Central memory CD8-positive, alpha-beta T cell (primary cell): ENCODE measurements at places on chromosomes 16 and 17.

DNA sequence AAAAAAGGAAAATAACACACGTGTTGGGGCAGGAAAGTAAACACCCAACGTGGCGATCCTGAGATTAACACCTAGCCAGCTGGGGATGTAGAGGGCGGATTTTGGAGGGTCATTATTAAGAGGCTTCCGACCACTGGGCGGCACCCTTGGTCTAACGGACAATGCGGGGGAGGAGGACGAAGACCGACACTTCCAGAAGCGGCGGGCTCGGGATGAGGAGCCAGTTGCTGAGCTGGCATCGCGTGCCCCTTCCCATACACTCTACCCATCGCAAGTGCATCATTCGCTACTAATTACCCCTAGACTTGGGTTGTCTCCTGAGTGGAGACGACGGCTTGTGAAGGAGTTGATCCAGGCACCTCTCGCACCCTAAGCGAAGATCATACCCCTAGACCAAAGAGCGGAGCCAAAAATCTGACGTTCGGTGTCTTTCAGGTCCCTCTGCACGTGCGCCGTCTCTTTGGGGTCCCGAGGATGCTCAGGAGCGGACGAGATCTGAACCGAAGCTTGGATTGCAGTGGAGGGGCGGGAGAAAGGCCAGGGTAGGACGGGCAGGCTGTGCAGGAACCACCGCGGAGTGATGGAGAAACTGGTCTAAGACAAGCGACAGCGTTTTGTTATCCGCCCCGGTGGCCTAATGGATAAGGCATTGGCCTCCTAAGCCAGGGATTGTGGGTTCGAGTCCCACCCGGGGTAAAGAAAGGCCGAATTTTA, 17.6 kb downstream of the ZNF213 start:
- peak; percentile 75 for DNase-seq

DNA sequence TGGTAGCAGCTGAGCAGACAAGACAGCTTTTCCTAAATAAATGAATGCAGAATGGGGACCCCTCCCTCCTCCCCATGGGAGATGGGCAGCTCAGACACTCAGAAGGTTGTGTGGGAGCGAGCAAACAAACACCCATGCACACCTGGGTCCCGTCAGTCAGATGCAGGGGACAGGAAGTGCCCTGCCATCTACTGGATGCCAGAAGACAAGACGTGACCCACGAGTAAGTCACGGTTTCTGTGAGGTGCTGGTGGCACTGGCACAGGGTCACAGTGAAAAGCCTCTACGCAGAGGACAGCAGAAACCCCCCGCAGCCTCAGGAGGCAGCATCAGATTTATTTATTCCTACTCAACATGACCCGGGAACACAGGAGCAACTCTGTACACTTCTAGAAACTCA, 8.4 kb downstream of the HBQ1 start:
- DNase-seq, result no peak

DNA sequence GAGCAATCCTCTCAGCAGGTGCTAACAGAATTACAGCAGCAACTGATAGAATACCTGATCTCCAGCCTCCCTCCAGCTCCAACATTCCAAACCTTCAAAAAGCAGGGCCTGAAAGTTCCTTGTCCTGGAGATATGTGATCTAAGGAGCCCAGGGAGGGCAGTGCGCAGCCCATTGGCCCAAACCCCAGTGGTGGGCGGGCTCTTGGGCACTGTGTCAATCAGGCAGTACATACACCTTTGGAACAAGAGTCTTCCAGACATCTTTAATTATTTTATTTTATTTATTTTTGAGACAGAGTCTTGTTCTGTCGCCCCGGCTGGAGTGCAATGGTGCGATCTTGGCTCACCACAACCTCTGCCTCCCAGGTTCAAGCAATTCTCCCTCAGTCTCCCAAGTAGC, 24.2 kb downstream of the SLC12A3 start:
- no peak for DNase-seq

GRCh38 chr17:77332981-77333685, 192.4 kb downstream of the SEC14L1 start:
- no peak for DNase-seq

DNA sequence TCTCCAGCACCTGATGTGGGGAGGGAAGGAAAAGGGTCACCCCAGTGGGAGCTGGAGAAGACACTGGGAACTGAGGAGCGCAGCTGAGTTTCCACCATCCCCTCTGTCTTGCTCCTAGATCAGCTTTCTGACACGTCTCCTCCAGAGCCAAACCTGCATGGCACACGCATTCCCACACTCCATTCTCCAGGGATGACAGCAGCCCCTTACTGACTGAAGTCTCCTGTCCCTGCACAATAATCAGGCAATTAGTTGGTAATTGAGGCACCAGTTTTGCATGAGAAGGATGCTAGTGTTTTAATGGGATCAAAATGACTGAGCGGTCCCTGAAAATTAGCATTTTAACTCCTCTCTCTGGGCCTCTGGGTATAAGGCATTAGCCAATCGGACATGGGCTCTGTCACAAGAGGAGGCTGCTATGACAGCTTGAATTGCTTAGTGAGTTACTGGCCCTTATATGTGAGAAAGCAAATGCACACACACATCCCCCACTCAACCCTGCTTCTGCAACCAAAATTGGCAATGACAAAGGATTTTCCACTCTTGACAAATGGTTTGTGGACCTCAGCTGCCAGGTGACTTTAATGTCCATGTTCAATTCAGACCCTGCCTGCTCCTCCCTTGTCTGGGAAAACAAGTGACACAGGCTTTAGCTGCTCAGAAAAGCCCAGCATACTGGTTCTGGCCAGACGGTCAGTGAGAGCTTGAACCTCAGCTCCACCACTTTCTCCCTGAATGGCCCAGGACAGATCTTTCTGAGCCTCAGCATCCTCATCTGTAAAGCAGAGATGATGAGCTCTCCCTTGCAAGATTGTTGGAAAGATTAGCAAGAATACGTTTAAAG, 57.2 kb upstream of the SREBF1 start:
- no peak for DNase-seq

GRCh38 chr17:4863321-4863720, 30.2 kb downstream of the MINK1 start:
- no peak for DNase-seq

DNA sequence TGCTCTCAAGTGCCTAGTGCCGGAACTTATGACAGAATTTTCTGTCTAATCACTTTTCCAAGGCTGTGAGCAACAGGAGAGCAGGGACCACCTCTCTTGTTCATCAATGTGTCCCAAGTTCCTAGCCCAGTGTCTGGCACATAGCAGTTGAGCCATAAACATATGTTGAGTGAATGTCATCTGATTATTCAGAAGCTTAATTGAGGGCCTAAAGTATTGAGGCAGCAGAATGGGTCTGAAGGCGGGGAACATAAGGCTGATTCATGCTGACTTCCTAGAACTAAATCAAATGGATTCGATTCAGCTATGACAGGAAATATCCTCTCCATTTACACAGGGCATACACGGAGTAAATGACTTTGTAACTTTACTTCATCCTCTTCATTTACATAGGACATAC, 438.0 kb upstream of the ZFHX3 start:
- no peak for DNase-seq

- no peak for DNase-seq
These were observed 60.2 kb downstream of the HAPSTR1 start for GRCh38 chr16:9151597-9151996.

- DNase-seq, result no peak
These were observed 10.4 kb downstream of the HSD11B2 start for GRCh38 chr16:67441271-67441753.

DNA sequence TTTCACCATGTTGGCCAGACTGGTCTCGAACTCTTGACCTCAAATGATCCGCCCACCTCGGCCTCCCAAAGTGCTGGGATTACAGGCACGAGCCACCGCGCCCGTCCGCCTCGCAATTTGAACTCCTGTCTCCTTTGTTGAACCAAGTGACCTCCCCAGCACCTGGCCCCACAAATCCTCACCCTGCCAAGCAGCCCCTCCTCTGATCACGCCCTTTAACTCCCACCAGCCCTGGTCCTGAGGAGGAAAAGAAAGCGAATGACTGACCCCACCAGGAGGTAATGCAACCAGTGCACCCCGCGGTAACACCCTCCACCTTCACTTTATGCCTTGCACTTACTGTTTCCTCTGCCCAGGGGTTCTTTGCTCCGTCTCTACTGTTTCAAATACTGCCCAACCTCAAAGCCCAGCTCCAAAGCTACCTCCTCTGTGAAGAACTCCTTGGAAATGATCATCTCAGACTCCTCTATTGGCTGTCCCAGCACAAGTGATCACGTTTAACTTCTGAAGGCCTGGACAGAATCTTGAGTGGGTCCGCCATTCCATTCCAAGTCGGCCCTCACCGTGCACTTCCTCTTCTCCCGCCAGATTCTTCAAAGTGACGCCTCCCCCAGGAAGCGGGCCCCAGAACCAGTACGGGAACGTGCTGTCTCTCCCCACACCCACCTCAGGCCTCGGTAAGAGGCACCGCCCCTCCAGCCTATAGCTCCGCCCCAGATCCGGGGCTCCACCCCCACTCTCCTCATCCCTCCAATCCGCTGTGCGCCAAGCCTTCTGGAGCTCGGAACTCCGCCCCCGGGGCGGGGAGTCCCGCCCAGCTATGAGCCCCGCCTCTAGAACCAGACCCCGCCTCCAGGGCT, 4.4 kb downstream of the CD19 start:
- peak; percentile 71 for DNase-seq

DNA sequence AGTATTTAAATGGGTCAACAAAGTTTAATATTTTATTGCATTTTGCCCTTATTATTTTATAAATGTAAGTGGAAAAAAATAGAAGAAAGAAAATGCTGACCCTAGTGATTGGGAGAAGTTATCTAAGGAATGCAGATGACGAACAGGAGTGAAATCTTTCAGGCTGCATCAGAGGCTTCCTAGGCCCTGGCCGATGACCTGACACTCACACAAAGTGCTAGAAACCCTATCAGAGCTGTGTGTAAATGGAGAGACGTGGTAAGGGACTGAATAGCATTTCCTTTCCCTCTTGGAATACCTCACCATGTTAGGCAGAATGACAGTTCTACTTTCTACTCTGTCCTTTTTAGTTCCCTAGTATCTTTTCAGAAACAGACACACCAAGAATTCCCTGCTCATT, 44.9 kb upstream of the CNEP1R1 start:
- no peak for DNase-seq

- DNase-seq, result no peak
These were observed 433.9 kb upstream of the MAF start for GRCh38 chr16:80034469-80034826.

- no peak for DNase-seq
These were observed 5.2 kb downstream of the EPOP start for GRCh38 chr17:38669520-38669919.

GRCh38 chr17:45038728-45039634, 12.5 kb downstream of the DCAKD start:
- DNase-seq, result no peak

GRCh38 chr17:38605841-38606645, at the start of gene SRCIN1:
Gene SRCIN1 (minus strand): TSS chr17:38605952. CDS start chr17:38605705, 247 bp downstream.
- DNase-seq, result no peak

DNA sequence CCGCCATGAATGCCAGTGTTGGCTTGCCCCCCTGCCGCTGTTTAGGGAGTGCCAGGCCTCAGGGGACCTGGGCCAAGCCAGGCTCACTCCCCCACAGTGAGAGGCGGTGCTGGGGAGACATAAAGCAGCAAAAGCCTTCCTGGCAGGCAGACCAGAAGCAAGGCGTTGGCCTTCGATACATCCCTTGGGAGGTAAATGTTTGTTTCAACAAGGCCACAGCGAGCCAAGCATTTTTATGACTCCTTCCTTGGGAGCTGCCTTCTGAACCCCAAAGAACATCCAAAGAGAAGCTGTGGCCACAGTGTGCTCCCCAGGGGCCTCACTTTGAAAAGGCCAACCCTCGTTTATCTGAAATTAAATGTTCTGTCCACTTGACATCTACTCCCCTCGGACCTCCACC, 119.7 kb upstream of the CIBAR2 start:
- no peak for DNase-seq

- DNase-seq, result no peak
These were observed 433.7 kb downstream of the KIF2B start for GRCh38 chr17:54256401-54256929.

DNA sequence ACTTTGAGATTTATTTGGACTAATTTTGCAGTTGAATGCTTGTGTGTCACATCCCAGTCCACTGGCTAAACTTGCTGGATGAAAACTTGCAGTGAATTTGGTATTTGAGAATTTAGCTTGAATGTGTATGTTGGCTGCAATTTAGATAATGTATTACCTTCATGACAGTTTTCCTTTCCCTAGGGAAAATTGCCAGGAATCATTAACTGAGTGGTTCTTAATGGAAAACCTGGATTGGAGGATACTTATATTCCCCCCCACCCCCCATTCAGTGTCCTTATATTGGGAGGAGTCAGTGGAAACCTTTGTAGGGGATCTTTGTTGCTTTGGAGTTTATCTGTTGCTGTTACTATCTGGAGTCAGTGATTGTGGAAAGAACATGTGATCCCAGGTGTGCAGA, 67.6 kb downstream of the KPNA2 start:
- DNase-seq, result no peak

DNA sequence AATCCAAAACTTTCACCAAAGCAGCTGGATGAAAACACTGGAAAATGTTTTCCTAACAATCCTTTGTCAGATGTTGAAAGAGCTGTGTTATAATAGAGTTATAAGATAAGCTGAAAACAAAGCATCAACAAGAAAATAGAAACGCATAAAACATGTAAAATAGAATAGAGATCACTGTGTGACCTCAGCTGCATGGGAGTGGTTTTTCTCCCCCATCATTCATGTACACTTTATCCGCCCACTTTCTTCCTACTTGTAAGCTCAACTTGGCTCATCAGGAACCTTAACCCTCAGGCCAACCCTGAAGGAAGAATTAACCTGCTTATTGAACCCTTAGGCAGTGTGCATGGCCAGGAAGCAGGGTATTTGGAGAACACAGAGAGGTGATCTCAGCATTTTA, 238.5 kb upstream of the PMFBP1 start:
- DNase-seq, result no peak

- DNase-seq, result no peak
These were observed 389.1 kb downstream of the HAPSTR1 start for GRCh38 chr16:9480503-9480902.

GRCh38 chr16:9092978-9093344, 1.5 kb downstream of the HAPSTR1 start:
- peak; percentile 13 for DNase-seq

GRCh38 chr16:11901091-11901490, 14.7 kb downstream of the GSPT1 start:
- DNase-seq, result no peak

GRCh38 chr16:84294117-84294516, 561 bp upstream of the WFDC1 start:
- no peak for DNase-seq

- DNase-seq, result no peak
These were observed at the start of gene OTOP2 for GRCh38 chr17:74924250-74924948. Gene OTOP2 (plus strand): TSS chr17:74924273. CDS start chr17:74924633, 360 bp downstream.

- peak; percentile 80 for DNase-seq
These were observed at the start of gene PIEZO1 for GRCh38 chr16:88785106-88785924. Gene PIEZO1 (minus strand): TSS chr16:88785220. CDS start chr16:88784964, 256 bp downstream.

- DNase-seq, result no peak
These were observed 137.5 kb downstream of the ANKFN1 start for GRCh38 chr17:56290802-56291118.

GRCh38 chr17:31882571-31882970, 18.9 kb downstream of the UTP6 start:
- no peak for DNase-seq

DNA sequence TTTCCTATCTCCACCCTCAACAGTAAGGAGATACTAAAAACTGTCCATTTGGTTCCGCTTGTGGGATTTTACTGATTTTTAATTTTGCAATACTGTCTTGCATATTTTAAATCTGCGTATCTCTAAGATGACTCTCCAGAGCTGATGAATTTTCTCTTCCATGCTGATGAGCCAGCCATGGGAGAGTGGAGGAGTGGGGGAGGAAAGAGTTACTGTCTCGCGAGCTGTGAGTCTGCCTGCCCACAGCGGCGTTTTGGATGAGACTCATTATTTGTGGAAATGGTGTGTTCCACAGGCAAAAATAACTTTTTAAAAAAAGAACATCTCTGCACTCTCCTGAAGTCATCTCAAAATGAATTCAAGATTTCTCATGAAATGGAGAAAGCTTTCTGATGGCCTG, 34.6 kb upstream of the MYOCD start:
- no peak for DNase-seq
